ENCODE measurements at places on chromosomes 1 and 21.

GRCh38 chr1:227357927-227358302, 39.6 kb upstream of the CDC42BPA start:
- no peak for DNase-seq

GRCh38 chr21:31530897-31531705, 128.4 kb upstream of the SOD1 start:
- DNase-seq: no peak

DNA sequence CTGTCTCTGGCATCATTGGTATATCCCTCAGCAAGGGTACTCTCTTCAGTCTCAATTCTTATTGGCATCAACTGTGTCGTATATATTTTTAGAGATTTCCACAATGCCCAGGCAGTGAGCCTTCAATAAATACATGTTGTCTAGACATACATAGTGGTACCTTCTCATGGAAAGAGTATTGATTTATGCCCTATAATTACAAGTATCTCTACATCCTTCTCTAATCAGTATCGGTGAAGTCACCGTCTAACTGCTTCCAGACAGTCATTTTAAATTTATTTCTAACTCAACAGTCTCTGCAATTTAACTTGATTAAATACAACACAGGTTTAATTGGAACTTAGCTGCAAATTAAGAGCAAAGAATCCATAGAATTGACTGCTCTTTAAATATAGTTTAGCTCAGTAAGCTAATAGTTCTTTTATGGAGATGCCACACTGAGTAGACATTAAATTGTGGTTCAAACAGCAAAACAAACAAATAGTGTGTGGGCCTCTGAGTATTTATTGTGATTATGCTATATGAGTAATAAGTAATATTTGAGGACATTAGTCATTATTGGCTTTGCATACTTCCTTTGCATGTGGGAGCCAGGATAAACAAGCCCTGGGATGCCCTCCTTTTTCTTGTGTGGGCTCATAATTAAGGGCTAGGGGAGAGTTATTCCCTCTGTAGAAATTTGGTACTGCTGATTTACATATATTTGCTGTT, 126.9 kb upstream of the DUSP10 start:
- DNase-seq: no peak

DNA sequence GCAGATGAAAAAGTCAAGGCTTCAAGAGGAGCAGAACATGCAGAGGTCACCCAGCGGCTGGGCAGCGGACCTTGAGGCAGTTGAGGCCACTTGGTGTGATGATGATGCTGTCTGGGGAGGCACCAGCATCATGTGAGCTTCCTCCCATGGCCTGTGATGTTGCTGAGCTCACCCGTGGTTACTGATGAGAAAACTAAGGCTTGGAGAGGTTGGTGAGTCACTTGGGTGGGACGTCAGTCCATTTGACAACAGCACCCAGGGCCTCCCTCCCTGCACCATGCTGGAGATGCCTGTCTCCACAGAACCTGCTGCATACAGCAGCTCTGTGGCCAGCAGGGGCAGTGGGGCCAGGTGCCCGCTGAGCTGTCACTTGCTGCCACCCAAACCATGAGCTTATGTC, 146.8 kb downstream of the NPHP4 start:
- DNase-seq: no peak

DNA sequence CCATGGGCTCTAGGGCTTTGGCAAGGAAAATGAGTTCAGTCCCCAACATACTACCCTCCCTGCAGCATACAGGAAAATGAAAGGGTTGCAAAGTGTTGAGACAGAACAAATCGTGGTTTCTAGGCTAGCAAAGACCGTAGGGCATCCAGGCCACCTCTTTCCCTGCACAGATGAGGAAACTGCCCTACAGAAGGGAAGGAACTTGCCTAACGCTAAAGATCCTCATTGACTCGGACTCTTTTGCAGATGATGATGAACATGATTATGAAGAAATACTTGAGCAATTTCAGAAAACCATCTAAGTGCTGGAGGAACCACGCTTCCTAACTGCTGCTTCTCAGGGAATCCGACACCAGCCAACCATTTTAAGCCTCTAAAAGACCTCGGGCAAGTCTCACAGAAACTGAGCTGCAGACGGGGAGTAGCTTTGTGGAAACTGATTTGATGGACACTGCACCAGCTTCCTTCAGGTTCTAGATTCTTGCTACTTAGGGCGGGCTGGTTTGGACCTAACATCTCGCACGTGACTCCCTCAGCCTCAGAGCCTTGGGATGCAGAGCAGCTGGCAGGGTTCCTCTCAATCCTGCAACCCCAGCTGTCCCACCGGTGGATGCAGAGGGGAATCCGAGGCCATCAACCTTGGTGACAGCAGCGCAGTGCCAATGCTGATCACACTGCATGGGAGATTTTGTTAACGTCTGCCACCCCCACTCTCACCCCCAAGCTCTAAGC, 13.4 kb downstream of the THEMIS2 start:
- no peak for DNase-seq

DNA sequence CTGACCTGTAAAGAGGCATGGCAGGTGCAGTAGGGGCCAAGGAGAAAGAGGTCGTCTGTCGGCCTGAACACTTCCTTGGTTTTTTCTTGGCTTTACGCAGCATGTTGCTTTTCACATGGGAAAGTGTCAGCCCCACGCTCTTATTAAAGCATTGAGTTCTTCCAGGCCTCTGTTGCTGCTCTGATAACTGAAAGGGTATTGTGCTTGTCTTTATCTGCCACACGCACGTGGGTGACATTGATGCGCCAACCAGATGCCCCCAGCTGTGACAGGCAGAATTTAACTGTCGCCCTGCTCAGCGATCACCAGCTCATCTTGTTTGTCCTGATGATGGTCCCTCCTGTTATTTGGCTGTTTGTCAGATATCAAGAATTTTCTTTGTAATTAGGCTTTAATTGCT, 76.5 kb downstream of the GALNT2 start:
- DNase-seq: no peak

DNA sequence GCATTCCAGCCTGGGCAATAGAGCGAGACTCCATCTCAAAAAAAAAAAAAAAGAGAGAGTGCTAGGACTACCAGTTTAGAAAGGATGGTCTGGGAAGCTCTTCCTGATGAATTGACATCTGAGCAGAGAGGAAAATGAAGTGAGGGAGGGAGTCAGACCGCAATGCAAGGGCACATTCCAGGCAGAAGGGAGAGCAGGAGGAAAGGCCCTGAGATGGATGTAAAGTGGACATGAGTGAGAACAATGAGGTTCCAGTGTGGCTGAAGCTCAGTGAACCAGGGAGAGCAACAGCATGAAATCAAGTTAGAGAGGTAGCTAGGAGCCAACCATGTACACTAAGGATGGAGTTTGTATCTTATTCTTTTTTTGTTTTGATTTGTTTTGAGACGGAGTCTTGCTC, 55.9 kb upstream of the SPOCD1 start:
- no peak for DNase-seq

GRCh38 chr1:226875641-226876295, 5.4 kb downstream of the PSEN2 start:
- no peak for DNase-seq

- no peak for DNase-seq
Measured at GRCh38 chr1:32496127-32496526, 31.3 kb downstream of the ZBTB8B start.

DNA sequence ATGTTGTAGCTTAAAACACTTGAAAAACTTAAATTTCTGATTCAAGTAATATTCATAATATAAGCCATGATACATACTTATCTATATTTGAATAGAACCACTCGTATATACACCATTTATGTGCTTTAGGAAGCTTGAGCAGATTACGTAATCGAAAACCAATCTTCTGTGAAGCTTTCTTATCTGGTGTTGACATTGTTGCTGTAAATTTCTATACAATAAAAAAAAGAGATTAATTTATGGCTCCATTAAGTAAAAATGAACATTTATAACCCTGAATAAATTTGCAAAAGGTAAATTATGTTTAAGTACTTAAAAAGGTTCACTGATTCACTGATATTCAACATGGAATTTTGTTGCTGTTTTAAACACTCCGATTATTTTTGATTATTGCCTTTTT, 21.4 kb downstream of the LIN9 start:
- no peak for DNase-seq

GRCh38 chr1:109249654-109250401, 489 bp downstream of the CELSR2 start:
- no peak for DNase-seq

GRCh38 chr1:205936846-205937586, 6.2 kb downstream of the SLC26A9 start:
- DNase-seq: no peak

GRCh38 chr1:76949503-76949902, 82.2 kb downstream of the ST6GALNAC5 start:
- no peak for DNase-seq

DNA sequence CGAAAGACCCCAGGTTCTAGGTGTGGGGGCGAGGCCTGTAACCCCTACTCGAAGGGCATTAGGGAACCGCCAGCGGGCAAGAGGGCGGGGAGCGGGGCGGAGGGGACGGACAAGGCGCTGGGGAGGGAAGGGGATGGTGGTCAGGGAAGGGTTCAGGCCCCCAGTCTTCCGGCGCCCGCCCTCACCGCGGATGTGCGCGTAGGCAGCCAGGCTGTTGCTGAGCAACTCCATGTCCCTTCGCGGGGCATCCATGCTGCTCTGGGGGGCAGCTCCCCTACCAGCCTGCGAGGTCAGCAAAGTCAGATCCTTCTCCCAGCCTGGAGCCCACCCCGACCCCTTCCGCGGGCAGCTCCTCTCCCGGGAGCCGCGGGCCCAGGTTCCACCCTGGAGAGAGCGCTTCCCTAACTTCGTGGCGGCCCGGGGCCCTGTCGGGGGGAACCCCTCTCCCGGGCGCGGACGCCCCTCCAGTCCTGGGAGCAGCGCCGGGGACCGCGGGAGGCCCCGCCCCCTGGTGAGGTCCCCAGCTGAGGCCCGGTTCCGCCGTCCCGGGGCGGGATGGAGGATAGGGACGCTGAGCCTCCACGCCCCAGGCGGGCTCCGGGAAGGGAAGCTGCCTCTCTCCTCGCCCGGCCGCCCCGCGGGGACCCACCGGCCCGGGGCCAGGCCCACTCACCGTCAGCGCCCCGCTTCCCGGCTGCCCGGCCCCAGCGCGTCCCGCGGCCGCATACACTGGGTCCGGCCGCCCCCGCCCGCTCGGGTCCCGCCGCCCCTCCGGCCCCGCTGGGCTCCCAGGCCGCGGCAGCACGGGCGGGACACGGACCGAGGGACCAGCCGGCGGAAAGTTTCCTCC, 434 bp downstream of the EVA1B start:
- no peak for DNase-seq

DNA sequence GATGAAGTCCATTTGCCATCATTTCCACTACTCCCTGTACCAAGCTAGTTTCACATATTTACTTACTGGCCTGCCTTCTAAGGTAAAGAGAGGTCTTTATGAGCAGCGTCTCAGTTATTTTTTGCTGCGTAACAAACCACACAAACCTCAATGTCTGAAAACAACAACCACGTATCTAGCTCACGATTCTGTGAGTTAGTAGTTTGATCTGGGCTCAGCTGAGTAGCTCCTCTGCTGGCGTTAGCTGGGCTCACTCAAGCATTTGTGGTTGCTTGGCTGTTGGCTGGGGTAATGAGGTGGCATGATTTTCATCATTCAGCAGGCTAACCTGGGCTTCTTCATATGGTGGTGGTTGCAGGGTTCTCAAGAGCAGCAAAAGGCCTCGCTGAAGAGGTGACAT, 225.4 kb downstream of the FOXD2 start:
- no peak for DNase-seq

GRCh38 chr1:239819096-239819495, 272.6 kb upstream of the FMN2 start:
- no peak for DNase-seq

DNA sequence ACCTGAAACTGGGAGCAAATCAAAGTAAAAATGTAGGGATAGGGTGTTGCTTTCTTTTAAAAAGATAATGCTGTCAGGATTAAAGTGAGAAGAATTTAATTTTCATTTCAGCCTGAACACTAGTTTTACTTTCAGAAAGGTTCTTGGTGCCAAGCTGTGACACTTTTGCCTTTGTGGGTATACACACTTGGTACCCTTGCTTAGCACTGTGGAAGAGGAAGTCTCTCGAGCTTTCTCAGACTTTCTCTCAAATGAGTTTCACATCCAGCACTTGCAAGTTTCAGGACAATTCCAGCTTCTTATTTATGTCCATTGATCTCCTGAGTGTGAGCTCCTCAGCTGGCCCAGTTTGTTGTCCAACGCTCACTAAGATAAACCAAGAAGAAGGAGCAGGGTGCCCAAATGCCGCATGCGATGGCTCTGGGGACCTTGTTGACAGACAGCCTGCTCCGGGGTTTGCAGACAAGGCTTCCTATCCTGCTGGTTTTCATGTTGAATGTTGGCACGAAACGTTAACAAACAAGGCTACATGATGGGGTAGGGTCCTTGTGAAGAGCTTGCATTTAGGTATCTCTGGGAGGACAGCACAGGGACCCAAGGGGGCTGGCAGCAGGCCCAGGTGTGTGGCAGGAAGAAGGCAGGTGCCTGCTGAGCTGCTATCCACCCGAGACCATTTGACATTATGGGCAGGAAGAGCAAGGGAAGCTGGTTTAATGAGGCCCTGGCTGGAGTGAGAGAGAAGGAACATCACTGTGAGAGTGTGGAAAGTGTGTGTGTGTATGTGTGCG, 79.7 kb downstream of the POFUT2 start:
- no peak for DNase-seq

DNA sequence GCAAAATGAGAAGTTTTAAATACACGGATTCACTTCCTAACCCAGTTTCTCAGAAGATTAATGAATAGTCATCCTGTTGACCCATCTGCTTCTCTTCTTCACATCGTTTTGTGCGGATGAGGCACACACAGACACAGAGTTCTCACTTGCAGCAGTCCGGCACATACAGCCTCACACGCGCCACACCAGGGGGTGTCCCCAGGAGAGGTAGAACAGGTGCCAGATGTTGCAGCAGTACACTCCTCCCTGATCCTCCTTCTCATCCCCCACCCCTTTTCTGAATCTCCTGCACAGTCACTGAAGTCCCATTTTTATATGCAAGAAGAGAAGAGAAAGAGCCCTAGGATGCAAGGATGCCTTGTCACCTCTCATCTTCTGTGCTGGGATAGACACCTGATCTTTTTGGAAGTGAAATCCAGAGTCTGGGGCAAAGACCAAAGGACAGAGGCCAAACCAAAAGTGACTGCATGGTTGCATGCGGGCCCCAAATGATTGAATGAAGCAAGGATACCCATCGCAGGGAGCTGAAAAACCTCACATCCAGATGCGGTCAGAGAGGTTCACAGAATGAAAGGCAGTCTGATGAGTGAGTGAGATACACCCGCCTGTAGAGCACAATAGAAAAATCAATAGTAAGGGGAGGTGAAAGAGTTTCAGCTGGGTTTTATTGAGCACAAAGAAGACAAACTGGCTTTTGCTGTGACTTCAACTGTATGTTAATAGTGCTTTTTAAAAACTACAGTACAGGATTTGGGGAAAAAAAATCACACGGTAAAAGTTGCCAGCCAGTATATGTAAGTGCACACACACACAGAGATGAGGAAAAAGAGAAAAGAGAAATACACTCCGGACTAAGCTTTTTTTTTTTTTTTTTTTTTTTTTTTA, 28.9 kb downstream of the PBX1 start:
- DNase-seq: no peak

- DNase-seq: no peak
Measured at GRCh38 chr1:29525941-29526340, 289.6 kb downstream of the PTPRU start.

DNA sequence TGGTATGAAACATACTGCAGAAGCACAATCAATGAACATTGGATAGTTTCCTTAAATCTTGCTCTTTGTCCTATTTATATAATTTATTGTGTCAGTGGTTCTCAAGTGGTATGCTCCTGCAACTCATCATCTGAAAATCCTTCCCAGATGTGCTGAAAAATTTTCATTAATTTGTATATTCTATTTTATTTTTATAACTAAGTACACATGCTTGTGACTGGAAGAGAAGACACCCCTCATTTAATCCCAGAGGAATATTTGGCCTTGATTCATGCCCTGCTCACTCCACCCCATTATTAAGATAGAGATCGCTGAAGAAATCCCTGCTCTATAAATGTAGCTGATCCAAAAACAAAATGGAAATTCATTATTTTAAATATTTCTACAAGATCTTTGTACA, 870.5 kb upstream of the CXADR start:
- DNase-seq: no peak

Measured in stimulated activated CD8-positive, alpha-beta memory T cell treated with anti-CD3 and anti-CD28 coated beads, Interleukin-7, amount 100 ng/mL, for 1 hour (primary cell).